ENCODE measurements at places on chromosomes 7 and 10.

GRCh38 chr7:4067874-4068273, 614.2 kb upstream of the FOXK1 start:
- DNase-seq: no peak

DNA sequence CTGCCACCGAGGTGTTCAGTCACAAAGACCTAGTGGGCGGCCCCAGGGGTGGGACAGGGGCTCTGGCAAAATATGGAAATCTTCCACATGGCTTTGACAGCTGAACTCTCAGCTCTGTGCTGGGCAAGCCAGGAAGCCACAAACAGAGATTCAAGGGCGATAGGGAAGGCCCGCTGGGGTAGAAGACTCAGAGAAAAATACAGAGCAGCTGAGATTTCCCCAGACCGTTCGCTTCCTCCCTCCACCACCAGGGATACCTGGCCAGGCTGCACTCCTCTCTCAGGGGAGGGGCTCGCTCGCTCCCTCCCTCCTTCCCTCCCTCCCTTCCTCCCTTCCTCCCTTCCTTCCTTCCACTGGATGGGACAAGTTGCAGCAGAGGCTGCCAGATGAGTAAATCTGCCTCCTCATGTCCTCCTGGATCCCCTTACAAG, 260.5 kb downstream of the PRPF18 start:
- DNase-seq: no peak

- peak; percentile 44 for DNase-seq
Measured at GRCh38 chr7:36207451-36208291, 54.6 kb downstream of the EEPD1 start.

GRCh38 chr7:79453558-79454360, at the start of gene MAGI2:
Gene MAGI2 (minus strand): TSS chr7:79453667. CDS start chr7:79453320, 347 bp downstream.
- DNase-seq: peak; percentile 88

DNA sequence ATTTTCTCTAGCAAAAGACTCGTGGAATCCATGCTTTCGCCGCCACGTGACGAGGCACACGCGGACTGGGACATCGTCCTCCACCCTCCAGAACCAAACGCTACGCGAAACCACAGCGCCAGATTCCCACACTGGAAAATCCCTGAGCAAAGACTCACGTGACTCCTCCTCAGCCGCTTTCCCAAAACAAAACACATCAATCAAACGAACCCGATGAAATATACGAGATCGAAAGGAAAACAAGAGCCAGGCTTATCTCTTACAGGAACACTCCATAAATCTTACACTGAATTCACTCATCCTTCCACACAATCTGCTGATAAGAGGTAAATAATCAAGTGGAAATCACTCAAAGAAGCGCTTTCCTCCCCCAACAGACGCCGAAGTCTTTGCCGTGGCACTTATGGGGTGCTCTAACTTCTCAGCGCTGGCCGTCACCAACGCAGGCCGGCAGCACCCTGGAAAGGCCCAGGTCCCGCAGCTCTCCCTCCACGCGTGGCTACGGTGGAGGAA, 23.8 kb downstream of the DIP2C start:
- DNase-seq: peak; percentile 63

GRCh38 chr7:149377386-149377785, 83.5 kb downstream of the ZNF777 start:
- no peak for DNase-seq

DNA sequence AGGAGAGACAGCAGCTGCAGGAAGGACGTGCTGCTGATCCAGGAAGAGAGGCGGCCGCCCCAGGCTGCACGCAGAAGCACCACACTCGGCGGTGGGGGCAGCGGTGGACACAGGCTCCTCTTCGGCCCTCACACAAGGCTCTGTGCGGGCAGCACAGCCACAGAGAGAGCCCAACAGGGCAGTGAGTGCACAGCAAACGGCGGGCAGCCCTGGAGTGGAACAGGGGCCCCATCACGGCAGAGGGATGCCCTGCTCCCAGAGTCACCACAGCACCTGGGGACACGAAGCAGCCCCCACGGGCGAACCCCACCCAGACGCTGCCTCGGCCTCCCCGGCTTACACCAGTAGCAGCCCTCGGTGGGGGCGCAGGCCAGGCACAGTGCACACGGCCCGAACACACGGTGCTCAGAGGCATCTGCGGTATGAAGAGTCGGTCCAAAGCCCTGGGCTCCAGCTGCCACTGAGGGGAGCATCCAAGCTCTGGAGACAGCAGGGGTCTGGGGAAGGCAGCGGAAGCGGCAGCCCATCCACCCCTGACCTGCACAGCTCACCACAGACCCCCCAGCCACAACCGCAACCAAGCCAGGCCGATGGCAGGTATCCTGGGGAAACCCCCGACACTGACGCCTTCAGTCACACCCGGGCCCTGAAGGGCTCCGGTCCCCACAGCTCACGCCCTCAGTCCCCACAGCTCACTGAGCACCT, 16.8 kb downstream of the NUDT1 start:
- no peak for DNase-seq

- no peak for DNase-seq
Measured at GRCh38 chr10:74827694-74828093, 1.3 kb downstream of the KAT6B start.

DNA sequence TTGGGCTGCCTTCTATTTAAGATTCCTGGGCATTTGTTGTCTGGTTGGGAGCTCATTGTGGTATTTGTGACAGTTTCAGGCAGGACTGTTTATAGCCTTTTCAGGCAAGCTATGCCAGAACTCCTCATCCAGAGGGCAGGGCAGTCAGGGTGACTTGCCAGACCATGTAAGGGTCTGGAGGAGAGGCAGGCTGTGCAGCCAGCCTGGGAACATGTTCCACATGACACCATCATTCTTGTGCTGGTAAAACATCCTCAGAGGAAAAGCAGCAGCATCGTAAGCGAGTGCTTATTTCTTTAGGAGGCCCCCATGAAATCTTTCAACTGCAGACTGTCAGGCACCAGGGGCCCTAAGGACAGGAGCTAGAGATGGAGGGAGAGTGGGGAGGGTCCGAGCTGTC, 44.0 kb upstream of the SORBS1 start:
- no peak for DNase-seq

GRCh38 chr10:4453950-4454349, 372.1 kb upstream of the AKR1E2 start:
- DNase-seq: no peak

DNA sequence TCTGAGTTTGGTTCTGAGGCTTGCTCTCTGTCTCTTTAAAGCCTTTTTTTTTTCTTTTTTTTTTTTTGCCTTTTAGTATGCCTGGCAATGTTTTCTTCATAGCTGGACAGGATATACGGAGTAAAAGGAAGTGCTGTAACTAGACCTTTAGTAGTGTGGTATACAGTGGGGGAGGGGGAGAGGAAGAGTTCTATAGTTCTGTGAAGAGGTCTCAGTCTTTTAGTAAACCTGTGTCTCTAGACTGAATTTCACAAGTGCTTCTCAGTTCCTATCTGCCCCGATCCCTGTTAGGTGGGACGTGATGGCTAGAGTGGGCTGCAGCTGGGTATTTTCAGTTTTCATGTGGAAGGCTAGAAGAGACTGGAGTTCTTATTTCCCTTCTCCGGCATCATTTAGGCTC, 3.1 kb upstream of the ABCC2 start:
- no peak for DNase-seq

DNA sequence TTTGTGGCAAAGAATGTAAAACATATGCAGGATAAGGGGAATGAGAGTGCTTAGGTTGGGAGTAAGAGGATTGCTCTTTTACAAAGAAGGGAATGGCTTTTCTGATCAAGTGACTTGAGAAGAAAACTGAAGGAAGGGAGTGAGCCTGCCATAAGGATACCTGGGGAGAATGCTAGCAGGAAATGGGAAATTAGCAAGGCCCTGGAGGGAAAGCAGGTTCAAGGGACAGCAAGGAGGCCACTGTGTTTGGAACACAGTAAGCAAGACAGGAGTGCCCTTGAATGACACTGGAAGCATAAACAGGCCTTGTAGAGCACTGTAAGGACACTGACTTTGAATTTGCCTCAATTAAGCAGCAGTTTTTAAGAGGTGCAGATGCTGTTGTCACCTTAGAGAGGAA, 1069.9 kb downstream of the DNAJB9 start:
- DNase-seq: no peak

DNA sequence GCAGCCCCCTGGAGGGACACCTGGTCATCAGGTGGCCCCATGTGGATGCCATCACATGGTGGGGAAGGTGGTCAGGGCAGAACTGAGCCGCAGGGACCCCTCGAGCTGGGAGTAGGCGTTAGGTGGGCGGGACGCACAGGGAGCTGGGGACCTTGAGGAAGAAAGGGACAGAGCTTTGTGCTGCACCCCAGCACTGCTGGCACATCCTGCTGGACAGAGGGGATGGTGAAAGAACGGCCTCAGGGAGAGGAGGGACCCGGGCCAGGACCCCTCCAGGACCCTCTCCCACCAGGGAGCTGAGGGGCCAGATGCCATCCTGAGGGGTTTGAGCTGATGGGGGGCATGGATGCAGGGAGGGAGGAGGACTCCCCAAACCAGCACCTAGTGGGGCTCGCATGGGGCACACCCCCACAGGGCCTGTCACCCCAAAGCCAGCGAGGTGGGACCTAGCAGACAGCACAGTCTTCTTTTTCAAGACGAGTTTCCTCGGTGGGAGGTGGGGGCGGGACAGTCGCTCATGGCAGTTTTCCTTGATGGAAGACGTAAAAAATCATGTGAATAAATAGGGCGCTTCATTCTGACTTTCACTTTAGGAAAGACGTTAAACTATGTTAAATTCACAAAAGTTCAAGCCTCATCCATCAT, 43.3 kb downstream of the STK32C start:
- peak; percentile 14 for DNase-seq

- no peak for DNase-seq
Measured at GRCh38 chr7:151062111-151062398, 2.7 kb downstream of the SLC4A2 start.

GRCh38 chr7:116173051-116174028, 37.0 kb upstream of the TES start:
- DNase-seq: no peak

- no peak for DNase-seq
Measured at GRCh38 chr10:98664329-98665042, 217.8 kb upstream of the HPS1 start.

DNA sequence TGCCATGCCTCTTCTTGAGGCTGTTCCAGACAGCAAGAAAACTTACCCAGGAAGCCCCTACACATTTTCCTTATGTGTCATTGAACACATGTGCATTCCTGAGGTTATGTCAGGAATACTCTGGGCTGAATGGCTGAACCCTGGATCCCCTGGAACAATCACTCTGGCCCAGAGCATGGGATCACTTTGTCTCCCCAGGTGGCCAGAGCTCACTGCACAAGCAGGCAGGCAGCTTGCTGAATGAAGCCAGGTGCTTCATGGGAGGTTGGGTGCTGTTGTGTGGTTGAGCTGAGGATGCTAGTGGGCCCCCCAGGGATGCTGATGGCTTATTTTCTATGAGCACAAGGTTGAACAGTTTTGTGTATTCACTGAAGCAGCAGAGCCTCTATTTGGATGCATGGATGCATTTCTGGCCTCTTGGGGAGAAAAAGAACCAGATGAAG, 54.7 kb upstream of the NPTX2 start:
- no peak for DNase-seq

DNA sequence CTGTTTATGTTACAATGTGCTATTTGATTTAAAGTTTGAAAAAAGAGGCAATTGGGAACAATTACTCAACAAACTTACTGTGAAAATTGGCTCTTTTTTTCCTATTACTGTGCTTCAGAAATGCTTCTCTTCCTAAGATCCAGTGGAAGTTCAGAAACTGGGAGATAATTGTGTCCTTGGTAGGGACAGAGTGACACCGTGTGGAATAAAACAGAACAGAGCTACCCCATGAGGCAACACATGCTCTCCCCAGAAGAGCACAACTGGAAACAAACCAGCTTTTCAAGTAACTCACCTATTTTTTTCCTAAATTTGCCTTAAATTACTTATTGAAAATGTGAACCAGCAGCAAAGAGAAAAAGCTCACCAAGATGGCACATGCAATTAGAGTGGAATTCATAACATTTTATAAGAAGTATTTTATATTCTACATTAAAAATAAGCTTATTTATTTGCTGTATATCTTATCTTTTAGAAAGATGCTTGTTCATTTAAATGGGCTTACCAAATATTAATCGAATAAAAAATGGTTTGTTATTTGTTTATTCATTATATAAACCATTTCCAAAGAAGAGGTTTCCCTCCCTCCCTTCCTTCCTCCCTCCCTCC, 346.1 kb upstream of the ANKRD30A start:
- DNase-seq: no peak

- no peak for DNase-seq
Measured at GRCh38 chr10:20281579-20281978, 465.3 kb downstream of the PLXDC2 start.

DNA sequence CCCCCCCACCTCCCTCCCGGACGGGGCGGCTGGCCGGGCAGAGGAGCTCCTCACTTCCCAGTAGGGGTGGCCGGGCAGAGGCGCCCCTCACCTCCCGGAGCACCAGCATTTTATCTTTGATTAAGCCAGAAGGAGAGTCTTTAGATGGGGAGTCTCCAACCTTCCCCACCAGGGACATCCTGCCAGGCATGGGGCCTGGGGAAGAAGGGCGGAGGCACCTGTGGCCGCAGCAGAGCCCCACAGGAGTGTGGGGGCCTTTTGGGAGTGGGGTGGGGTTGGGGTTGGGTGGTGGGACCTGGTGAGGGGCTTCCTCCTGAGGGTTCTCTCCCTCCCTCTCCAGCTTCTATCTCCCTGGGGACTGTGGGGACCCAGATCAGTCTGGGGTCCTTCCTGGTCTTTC, 18.2 kb downstream of the ZNF783 start:
- DNase-seq: no peak

GRCh38 chr7:150931199-150931869, 46.8 kb downstream of the KCNH2 start:
- DNase-seq: no peak

GRCh38 chr10:56722912-56723311, 361.9 kb upstream of the ZWINT start:
- no peak for DNase-seq

GRCh38 chr10:51215951-51216834, 141.9 kb downstream of the PRKG1 start:
- DNase-seq: no peak

- no peak for DNase-seq
Measured at GRCh38 chr10:47144525-47144924, 155.5 kb upstream of the GDF10 start.

- no peak for DNase-seq
Measured at GRCh38 chr7:99786726-99787335, 2.8 kb upstream of the CYP3A4 start.

GRCh38 chr10:58217612-58218011, 50.1 kb downstream of the IPMK start:
- DNase-seq: no peak

- no peak for DNase-seq
Measured at GRCh38 chr10:34008656-34009055, 674.2 kb upstream of the NRP1 start.

- DNase-seq: no peak
Measured at GRCh38 chr7:93889261-93889660, 1.3 kb downstream of the TFPI2 start.

DNA sequence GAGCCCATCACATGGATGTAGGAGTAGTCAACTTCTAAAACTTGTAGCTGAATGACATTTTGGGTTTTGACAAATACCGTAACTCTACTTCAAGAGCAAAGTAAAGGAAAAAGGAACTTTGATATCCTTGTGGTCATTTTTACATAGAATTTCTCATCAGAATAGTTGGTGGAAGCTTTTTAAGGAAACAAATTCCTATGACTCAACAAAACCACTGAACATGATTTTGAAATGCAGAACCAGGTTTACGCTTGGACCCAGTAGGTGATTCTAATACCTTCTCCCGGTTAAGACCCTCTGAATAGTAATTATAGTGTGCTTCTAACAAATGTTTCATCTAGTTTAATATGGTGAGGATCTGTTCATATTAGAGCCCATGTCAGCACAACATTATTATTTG, 307.8 kb downstream of the GPR37 start:
- no peak for DNase-seq

GRCh38 chr7:157717211-157718174, 380.7 kb downstream of the DNAJB6 start:
- no peak for DNase-seq

- DNase-seq: no peak
Measured at GRCh38 chr7:93203496-93203895, 22.8 kb downstream of the HEPACAM2 start.

Data from posterior cingulate gyrus (tissue), 11 donors.